ENCODE measurements at places on chromosomes 11 and 22. TPM values are rescaled to one million over a fixed set of nuclear protein-coding genes. Genes with fewer than 3 reads are reported as not detected.

Gene GTSE1
- total RNA-seq: 0.59 TPM

Gene HBB
- 188 TPM for total RNA-seq

Gene KRTAP5-10
- not detected for total RNA-seq

Gene SLN
- total RNA-seq: 44.4 TPM

Gene SCGB1D2
- total RNA-seq: 1.5 TPM

DNA sequence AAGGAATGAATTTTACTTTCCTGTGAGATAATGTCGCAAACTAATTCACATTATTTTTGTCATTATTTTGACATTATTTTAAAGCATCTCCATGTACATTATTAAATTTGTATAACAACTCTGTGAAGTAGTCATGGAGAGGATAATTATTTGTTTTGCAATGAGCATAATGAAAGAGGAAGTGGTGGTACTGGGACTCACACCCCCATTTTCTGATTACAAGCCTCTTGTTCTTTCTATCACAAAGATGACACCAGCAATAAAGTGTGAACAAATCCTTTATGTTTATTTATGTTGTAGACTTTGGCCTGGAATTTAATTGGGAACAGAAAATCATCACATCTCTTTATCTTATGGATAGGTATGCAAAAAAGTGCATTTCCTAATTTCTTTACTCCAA is 522.6 kb downstream of the TMEM135 start:
- no peak overlapping the region for H3K27ac ChIP-seq
- no peaks in the 10 kb centered on the region for H3K27me3 ChIP-seq
- no peak for DNase-seq
- no peaks in the 10 kb centered on the region for H3K36me3 ChIP-seq
- no peaks in the 10 kb centered on the region for H3K4me1 ChIP-seq

DNA sequence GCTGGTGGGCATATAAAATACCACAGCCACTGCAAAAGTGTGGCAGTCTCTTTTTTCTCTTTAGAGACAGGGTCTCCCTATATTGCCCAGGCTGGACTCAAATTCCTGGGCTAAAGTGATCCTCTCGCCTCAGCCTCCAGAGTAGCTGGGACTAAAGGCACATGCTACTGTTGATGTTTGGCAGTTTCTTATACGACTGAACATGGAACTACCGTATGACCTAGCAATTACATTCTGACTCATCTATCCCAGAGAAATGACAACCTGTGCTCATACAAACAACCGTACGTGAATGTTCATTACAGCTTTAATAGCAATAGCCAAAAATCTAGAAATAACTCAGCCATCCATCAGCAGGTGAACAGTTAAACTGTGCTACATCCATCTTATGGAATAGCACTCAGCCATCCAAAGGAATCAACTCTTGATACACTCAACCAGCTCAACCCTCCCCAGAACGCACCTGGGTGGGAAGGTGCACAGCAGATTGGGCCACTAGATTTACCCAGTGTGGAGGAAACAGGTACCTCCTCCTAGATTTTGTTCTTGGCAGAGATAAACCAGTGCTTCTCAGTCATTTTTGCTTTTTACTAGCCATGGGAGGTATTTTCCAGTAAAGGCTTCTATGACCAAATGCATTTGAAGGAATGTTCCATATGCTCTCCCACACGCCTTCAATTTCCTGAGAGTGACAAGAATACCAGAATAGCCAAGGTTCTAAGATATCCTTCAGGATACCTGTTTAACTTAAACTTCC is 130.5 kb downstream of the MED15 start:
- no peak overlapping the region for H3K27ac ChIP-seq
- no peak for DNase-seq
- no peaks in the 10 kb centered on the region for H3K4me1 ChIP-seq

DNA sequence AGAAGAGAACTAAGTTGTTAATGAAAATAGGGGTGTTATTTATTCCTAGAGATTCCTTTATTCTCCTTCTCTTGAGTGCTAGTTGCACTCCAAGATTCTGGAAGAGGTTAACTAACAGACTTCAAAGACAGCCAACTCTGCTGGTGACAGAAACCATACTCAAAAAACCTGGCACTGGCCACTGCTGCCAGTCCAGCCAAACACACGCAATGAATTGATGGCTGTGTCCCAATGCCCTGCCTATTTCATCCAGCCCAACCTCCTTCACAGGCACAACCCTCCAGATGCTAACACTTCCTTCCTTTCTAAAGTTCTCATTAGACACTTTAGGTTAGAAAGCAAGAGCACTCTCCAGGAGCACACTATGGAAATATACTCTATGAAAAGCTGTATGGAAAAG is 150.8 kb upstream of the C11orf58 start:
- H3K27me3 ChIP-seq: no peaks in the 10 kb centered on the region
- DNase-seq: peak; percentile 68
- H3K4me1 ChIP-seq: peaks cover 14% of the 10 kb centered on the region
- H3K27ac ChIP-seq: no peak overlapping the region
- H3K4me3 ChIP-seq: no peak overlapping the region

- H3K27ac ChIP-seq: peak overlapping the region; percentile 86
- H3K27me3 ChIP-seq: no peaks in the 10 kb centered on the region
- H3K4me1 ChIP-seq: peaks cover 88% of the 10 kb centered on the region
- peak; percentile 68 for DNase-seq
- peaks cover 21% of the 10 kb centered on the region for H3K36me3 ChIP-seq
These were observed 14.9 kb downstream of the EHD1 start for GRCh38 chr11:64863391-64864060.

GRCh38 chr22:37681556-37682049 is 4.5 kb upstream of the NOL12 start:
- H3K4me1 ChIP-seq: peaks cover 5% of the 10 kb centered on the region
- H3K4me3 ChIP-seq: no peak overlapping the region
- DNase-seq: peak; percentile 64
- H3K36me3 ChIP-seq: no peaks in the 10 kb centered on the region

DNA sequence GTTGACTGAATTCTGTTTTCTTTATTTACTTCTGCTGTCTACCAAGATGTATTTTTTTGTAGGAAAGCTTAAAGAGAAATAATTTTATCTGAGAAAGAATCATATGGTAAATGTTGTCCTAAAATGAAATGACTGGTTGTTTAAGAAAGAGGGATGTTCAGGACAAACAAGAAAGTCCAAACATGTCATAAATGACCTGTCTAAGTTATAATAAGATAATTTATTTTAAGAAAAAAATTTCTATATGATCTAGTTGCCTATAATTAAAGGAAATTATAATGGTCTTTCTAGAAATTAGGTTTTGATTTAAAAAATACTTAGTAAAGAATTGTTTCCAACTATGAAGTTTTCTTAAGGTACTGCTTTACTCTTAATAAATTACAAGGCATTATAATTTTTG is 10.5 kb downstream of the SCGB2A2 start:
- no peak for DNase-seq
- no peaks in the 10 kb centered on the region for H3K4me1 ChIP-seq
- no peaks in the 10 kb centered on the region for H3K36me3 ChIP-seq
- H3K4me3 ChIP-seq: no peak overlapping the region
- H3K27me3 ChIP-seq: peaks cover 15% of the 10 kb centered on the region
- no peak overlapping the region for H3K27ac ChIP-seq

DNA sequence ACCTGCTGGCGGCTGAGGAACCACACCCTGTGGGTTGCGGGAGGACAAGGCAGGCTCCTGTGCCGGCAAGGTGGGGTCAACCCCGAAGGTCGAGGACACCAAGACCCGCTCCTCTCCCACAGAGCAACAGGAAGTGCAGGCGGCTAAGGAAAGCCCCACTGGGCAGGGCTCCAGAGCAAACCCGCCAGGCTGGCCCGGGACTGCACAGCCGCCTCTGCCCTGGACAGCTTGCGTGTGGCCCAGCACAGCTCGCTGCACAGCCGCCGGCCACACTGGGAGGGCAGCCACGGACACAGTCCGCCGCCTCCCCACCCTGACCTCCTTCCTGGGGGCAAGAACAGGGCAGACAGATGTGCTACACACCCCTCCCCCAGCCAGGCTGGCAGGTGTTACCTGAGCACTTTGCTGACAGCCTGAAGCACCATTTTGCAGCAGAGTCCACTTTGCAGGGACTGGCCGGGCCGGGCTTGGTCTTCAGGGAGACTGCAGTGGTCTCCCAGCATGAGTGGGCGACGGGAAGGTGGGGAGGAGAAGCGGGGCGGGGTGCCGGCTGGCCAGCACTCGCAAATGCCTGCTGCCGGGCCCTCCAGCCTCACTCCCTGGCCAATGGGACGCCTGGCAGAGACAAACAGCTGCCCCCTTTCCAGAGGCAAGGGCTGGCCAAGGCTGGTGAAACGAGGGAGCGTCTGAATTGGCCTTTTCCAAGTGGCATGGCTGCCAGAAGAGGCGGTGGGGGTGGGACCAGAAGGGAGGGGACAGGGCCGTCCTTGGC is at the start of gene MOB2:
TSS of gene MOB2 (minus strand) at position 726 of the 772 bp plus-strand sequence. CDS start at position 503, 223 bp downstream.
- peak; percentile 50 for DNase-seq
- H3K4me1 ChIP-seq: peaks cover 77% of the 10 kb centered on the region
- H3K36me3 ChIP-seq: no peaks in the 10 kb centered on the region

Data from heart right ventricle (tissue), 16 donors.